Stimulated activated CD4-positive, alpha-beta T cell treated with anti-CD3 and anti-CD28 coated beads, Interleukin-1b, Interleukin-23, amount 100 ng/mL, for 1 hour (primary cell): ENCODE measurements at places on chromosomes 2 and 18.

- no peak for DNase-seq
Observed at GRCh38 chr18:60096428-60096827, 196.6 kb downstream of the PMAIP1 start.

DNA sequence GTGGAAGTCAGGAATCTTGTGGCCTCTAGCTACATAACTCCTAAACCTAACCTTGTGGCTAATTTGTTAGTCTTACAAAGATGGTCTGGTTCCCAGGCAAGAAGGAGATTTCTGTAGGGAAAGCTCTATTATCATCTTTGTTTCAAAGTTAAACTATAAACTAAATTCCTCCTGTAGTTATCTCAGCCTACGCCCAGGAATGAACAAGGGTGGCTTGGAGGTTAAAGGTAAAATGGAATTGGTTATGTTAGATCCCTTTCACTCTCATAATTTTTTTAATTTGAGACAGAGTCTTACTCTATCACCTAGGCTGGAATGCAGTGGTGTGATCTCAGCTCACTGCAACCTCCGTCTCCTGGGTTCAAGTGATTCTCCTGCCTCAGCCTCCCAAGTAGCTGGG lies 24.6 kb upstream of the PDK1 start:
- no peak for DNase-seq

GRCh38 chr2:162490052-162490717 lies 146.3 kb downstream of the GCA start:
- DNase-seq, result no peak

GRCh38 chr2:240624950-240625621 lies at the start of gene GPR35:
Gene GPR35, plus strand, starts transcription at chr2:240625480. Its CDS starts 4,473 bp downstream, at chr2:240629953.
- DNase-seq, result peak; percentile 50
